ENCODE measurements at places on chromosomes 2 and 18. TPM values are rescaled to one million over a fixed set of nuclear protein-coding genes. Genes with fewer than 3 reads are reported as not detected.

FER1L5 gene
- total RNA-seq, result 0.18 TPM

LBX2 gene
- 1.7 TPM for total RNA-seq

SPAG16 gene
- total RNA-seq, result 12.4 TPM

SERPINB10 gene
- 0.35 TPM for total RNA-seq

C2orf49 gene
- 9.9 TPM for total RNA-seq

RRM2 gene
- total RNA-seq, result 98.9 TPM

FTCDNL1 gene
- total RNA-seq, result 0.18 TPM

IL36G gene
- not detected for total RNA-seq

Data from myometrial cell (primary cell).